T-helper 1 cell treated with Interleukin-12 subunit alpha and Interleukin-12 subunit beta and Interleukin-4 antibody, amounts not matched to agents 30 ng/mL and 1 ng/mL, for 36 hours (primary cell): ENCODE measurements at places on chromosomes 1 and 21. TPM values are rescaled to one million over a fixed set of nuclear protein-coding genes. Genes with fewer than 3 reads are reported as not detected.

Gene CCNL2
- 119 and 120 TPM in 2 replicates for total RNA-seq

Gene SPOCD1
- total RNA-seq = not detected in 2 replicates

Gene RHCE
- 0.22 TPM in 1 of 2 replicates, not detected in the other for total RNA-seq

Gene UBE2U
- total RNA-seq = not detected in 2 replicates

Gene PGD
- total RNA-seq = 95.8 and 99.9 TPM in 2 replicates

Gene RAB25
- 0.56 TPM in 1 of 2 replicates, not detected in the other for total RNA-seq

Gene ADGRB2
- total RNA-seq = 0.17 and 0.39 TPM in 2 replicates

Gene LAPTM5
- 477 and 500 TPM in 2 replicates for total RNA-seq

Gene SHE
- total RNA-seq = not detected in 2 replicates

Gene RGS13
- not detected in 2 replicates for total RNA-seq

Gene CDC42
- 412 and 419 TPM in 2 replicates for total RNA-seq

Gene BCL2L15
- total RNA-seq = 4.4 and 5.5 TPM in 2 replicates

Gene IL12RB2
- 151 and 159 TPM in 2 replicates for total RNA-seq
